Stimulated activated CD8-positive, alpha-beta memory T cell treated with anti-CD3 and anti-CD28 coated beads, Interleukin-4, amount 100 ng/mL, for 1 hour (primary cell): ENCODE measurements at places on chromosomes 6 and 20.

DNA sequence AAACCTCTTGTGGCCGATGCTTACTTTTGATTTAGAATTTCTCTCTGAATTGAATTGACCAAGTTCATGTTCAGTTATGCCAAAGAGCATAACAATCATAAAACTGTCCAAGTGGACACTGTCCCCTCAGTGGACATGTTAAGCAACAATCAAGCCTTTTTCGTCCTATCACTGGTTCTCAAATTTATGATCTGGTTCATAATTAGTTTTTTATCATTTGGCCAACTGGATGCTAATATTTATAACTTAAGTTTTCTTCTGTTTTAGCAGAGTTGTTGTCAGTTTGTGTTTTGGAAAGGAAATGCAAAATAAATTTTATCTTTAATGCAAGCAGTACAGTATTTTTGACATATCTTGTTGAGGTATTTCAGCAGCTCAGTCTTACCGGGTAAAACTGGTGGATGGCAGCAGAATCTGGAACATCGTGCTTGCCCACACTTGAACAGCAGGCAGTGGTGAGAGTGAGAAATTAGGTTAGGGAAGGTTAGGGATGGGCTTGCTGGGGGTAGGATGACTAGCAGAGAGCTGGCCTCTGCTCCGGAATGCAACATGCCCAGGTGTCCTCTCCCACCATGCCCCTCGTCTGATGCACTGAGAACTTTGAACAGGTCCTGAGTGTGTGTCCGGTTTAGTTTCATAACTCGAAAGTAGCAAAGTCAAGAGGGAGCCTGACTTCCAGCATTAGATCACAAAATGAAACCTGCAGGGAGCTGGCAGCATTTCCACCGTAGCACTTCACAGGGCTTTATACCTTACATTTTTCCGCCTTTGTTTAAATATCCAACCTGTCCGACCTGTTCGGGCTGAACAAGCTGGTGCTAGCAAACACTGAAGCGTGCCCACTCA lies 93.1 kb downstream of the RREB1 start:
- no peak for DNase-seq

DNA sequence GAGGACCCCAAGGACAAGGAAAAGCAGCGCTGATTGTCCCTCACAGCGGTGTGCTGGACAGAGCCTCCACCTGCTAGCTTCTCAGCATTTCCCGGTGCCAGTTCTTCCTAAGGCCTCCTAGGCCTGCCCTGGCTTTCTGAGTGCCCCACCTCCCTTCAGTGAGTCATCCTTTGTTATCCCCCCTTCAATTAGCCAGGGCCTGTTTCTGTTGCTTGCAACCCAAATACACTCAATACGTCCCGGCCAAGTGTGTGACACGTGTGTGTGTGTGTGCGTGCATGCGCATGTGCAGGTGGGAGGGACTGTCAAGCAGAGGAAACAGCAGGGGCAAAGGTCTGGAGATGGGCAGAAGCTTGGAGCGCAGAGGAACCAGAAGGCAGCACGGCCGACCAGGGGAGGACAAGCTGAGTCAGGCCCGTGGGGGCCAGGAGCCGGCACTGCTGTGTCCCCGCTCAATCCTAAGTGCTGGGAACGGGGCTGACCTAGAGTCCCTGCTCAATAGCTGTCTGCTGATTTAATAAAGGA lies 159.8 kb downstream of the PREX1 start:
- DNase-seq, result no peak

- DNase-seq, result no peak
Observed at GRCh38 chr20:51752343-51752951, 15.7 kb downstream of the ATP9A start.

DNA sequence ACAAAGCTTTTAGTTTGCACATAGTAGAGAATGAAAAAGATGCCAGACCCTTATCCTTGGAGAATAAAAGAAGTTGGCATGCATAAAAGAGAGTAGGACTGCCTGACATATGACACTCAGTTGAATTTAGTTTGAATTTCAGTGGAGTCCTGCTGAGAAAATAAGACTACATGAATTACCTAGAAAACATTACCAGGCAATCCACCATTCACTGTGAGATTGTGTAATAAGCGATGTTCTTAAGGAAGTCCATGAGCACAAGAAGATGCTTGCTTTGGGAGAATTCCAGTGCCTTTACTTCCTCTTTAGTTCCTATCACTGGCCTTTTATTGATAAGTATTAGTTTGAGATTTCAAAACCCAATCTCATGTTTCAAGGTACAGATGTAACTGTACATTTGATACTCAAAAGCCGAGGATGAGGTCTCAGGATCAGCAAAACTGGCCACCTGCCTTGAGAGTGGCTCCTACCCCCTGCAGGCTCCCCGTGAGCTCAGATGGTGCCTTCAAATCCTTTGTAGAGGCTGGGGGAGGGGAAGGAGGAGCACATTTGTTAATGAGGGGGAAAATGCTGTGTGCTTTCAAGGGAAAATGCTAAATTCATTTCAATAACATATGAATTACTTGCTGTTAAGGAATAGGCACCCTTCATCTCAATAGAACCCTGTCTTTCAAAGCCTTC lies 11.2 kb upstream of the UNC93A start:
- DNase-seq, result no peak

DNA sequence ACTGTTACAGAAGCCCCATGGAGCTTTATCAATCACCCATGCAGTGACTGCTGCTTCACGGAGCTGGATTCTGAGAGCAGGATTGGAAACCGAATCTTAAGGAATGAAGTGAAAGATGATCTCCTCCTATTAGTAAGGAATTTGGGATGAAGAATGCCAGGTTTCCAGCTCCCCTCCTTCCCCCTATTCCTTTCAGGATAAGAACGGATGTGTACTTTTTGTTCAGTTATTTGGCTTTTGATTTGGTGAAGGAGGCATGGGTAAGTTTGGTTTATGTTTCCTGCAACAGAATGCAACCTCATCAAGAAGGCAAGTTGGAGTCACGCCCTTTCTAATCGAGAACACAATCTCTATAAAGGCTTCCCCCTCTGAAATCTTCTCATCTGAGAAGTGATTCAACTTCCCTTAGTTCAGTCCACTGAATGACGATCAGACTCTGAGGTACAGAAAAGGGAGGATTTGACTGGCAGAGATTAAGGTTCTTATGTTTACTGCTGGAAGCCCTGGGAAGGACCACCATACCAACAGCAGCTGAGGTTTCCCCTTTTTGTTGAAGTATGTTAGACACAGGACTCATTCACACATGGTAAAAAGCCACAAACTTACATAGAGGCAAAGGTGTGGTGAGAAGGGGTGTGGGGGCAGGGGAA lies 5.5 kb downstream of the ELMO2 start:
- no peak for DNase-seq

- no peak for DNase-seq
Observed at GRCh38 chr20:11894062-11894461, 23.6 kb upstream of the BTBD3 start.

DNA sequence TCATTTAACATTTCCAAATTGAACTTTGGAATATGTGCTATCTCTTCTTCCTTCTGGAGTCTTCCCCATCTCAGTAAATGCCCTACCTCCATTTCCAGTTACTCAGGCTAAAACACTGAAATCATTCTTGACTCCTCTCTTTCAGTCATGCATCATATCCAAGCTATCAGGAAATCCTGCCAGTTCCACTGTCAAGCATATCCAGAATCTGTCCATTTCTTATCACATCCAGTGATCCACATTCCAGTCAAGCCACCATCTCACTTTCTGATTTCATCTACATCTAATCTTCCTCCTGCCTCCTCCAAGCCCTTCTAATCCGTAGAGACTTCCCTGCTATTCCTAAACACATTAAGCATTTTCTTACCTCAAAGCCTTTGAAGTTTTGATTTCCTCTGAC lies 15.3 kb upstream of the TBC1D32 start:
- no peak for DNase-seq

DNA sequence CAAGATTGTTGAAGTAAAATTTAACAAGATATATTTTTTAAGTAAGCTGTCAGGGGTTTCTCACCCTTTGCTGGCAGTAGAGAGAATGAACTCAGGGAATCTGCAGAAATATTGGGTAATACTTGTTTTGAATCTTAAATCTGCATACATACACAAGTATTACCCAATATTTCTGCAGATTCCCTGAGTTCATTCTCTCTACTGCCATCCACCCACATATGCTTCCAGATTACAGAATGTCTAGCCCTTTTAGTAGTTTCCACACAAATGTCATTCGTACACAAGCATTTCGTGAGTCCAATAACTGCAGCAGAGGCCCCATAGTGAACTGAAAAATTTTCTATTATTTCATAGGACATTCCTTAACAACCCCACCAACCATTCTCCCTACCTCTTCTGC lies 69.6 kb upstream of the TNFRSF21 start:
- no peak for DNase-seq

GRCh38 chr6:88490195-88490907 lies 324.2 kb upstream of the CNR1 start:
- no peak for DNase-seq

GRCh38 chr6:144094731-144095133 lies 641 bp downstream of the SF3B5 start:
- DNase-seq, result no peak

DNA sequence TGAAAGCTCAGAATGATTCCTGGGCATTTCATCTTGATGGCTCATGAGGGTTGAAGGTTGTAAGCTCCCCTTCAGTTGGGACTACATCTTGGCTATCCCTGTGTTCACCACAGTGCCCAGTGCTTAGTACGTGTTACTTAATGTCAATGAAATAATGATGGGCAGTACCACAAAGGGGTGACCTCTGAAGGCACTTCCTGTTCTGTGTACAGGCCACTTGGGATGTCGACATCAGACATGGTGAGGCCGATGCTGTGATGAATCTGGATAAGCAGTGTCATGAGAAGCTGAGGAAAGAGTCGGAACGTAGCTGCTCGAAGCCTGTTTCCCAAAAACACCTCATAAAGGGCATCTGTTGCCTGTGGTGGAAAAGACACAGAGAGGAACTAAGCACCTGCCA lies 27.6 kb upstream of the RBL1 start:
- DNase-seq, result no peak

GRCh38 chr6:112822769-112823168 lies 475.6 kb downstream of the RFPL4B start:
- no peak for DNase-seq

GRCh38 chr6:69232008-69232407 lies 564.8 kb downstream of the LMBRD1 start:
- DNase-seq, result no peak

DNA sequence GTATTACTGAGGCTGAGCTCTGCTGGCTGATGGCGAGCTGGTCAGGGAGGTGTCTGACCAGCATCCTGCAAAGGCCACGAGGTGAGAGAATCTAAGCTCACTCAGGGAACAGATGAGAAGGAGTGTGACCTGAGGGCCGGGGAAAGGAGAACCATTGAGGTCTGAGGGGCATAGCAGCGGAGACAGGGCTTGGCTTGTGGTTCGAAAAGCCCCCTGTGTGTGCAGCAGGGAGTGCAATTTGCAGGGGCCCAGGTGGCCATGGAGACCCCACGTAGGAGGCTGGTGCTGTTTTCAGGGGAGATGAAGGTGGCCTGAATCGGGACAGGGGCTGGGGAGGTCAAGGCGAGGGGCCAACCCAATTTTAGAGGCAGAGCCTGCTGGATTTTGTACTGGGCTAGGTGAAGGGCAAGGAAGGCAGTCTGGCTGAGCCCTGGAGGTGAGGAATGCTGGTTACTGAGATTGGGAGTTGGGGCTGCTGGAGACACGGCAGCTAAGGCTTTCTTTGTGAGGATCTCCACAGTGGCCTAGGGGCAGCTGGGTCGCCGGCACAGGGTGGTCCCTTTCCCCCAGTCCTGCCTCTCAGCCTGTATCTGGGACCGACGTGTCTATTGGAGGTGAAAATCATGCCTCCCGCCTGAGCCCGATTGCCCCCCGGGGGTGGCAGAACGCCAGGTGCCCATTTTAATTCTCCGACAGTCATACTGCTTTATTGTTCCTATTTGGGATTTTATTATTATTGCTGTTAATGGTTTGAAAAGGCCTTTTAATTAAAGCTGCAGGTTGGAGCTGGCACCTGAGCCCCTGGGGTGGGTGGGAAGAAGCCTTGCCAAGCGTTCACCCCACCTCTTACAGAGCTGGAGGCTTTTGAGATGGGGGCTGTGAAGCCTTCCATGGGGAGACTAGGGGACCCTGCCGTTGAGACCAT lies 28.4 kb downstream of the DLGAP4 start:
- DNase-seq, result no peak

GRCh38 chr20:34473262-34473883 lies 42.8 kb upstream of the DYNLRB1 start:
- DNase-seq, result no peak

DNA sequence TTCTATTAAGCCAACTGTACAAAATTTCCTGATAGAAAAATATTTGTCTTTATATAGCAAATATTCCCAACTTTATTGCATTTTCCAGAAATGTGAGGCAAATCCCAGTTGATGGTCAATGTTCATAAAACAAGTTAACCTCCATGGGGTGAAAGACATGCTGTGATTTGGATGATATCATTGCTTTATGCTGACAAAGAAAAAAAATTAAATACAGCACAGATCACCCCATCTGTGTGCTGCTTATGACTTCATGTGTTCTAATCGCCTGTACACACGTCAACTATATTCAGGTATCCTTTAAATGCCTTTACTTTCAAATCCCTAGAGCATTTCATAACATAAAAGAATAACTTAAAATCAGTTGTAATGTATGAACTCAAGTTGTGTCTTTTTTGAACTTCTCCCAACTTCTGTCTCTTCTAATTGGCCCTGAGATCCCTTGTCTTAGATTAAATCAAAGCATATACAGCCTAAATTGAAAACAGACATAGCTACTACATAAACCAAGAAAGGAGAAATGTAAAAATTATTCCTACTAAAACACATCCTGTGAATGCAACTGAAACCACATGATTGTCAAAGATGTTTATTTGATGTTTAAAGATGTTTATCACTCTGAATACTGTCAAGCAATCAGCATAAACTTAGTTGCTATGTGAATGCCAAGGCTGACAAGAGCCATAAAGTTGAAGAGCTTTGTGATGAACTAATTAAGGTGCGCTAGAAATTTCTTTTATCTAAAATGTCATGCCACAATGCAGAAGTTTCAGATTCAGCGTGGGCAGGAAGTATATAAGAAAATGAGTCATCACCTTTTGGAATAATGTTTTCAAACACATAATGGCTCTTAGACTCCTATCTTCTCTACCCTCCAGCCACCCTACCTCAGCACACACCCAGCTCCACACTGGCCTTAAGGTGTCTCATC lies 68.7 kb downstream of the FILIP1 start:
- DNase-seq, result no peak

- no peak for DNase-seq
Observed at GRCh38 chr6:71049198-71049770, 92.4 kb upstream of the B3GAT2 start.

GRCh38 chr6:39197521-39197920 lies 31.8 kb downstream of the KCNK5 start:
- no peak for DNase-seq
